Activated naive CD8-positive, alpha-beta T cell treated with anti-CD3 and anti-CD28 coated beads for 36 hours (primary cell): ENCODE measurements at places on chromosomes 4 and X. TPM values are rescaled to one million over a fixed set of nuclear protein-coding genes. Genes with fewer than 3 reads are reported as not detected.

NXF2B gene
- not detected for total RNA-seq

CT45A5 gene
- total RNA-seq = not detected

CASP3 gene
- 72.2 TPM for total RNA-seq

ADAMTS3 gene
- total RNA-seq = not detected

PHF8 gene
- 41.7 TPM for total RNA-seq
